ENCODE measurements at places on chromosomes 4 and X.

DNA sequence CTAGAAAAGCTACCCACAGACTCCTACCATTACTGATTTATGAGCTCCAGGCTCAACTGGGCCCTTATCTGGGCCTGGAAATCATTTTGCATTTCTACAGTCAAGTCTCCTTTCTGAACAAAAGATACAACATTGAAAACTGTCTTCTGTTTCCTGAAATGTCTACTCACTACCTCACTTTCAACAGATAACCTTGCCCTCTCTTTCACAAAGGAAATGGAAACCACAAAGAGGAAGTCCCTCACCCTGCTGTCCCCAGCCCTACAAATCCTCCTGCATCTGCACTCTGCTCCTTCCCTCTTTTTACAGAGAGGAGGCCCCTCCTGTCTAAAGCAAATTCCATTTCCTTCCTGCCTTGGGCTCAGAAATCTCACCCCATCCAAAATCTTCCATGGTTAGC lies 24.8 kb upstream of the CYBB start:
- peak; percentile 60 for DNase-seq

DNA sequence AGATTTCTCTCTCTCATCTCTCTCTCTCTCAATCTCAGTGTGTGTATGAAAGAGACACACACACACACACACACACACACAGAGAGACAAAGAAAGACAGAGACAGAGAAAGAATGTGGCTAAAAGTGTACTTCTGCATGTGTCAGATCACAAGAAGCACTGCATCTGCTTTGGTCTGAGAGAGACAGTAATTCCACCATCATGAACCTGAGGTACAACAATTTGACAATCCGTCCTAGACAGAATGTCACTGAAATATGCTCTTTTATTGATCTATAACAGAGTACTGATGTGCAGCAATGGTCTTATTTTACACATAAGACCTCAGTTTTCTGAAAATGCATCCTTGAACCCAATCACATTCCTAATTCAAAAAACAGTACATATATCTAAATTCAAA lies 576.2 kb upstream of the SMIM31 start:
- peak; percentile 73 for DNase-seq

- no peak for DNase-seq
Measured at GRCh38 chr4:43332052-43332425, 439.5 kb downstream of the GRXCR1 start.

GRCh38 chr4:12723849-12724447 lies 760.2 kb downstream of the RAB28 start:
- no peak for DNase-seq

GRCh38 chr4:173247321-173247720 lies 78.7 kb downstream of the GALNT7 start:
- DNase-seq: no peak

DNA sequence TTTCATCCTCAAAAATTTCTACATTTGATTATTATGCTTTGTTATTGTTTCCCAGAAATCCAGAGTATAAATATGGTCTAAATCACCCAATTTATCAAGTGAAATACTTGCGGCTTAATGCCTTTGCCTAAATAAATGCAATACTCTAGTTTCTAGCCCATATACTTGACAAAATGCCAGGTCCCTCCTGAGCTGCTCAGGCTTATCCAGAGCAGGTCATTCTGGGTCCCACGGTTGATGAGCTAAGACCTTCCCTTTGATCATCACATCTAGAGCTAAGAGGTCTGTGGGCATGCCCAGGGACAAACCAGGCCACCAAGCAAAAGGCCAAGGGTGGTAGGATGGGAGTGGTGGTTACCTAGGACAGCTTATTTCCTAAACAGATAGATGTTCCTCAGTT lies 180.1 kb downstream of the SMIM20 start:
- DNase-seq: no peak

DNA sequence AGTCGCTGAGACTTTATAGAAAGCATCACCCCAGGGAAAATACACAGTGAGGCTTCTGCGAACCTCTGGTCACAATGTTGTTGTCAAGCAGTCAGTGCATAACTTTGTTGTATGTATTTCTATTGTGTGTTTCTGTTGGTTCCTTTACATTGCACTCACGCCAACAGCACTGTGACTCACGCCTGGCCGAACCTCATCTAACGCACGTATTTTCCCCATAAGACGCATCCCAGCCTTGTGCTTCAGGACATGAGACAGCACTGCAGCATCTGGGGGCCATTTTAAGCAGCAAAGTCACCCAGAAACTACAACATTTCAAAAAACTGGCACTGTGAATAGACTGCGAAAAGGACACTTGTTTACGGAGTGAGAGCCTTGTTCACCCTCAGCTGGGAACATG lies 30.6 kb downstream of the TBL1X start:
- no peak for DNase-seq

GRCh38 chr4:73450398-73451004 lies 14.5 kb downstream of the AFP start:
- DNase-seq: no peak

DNA sequence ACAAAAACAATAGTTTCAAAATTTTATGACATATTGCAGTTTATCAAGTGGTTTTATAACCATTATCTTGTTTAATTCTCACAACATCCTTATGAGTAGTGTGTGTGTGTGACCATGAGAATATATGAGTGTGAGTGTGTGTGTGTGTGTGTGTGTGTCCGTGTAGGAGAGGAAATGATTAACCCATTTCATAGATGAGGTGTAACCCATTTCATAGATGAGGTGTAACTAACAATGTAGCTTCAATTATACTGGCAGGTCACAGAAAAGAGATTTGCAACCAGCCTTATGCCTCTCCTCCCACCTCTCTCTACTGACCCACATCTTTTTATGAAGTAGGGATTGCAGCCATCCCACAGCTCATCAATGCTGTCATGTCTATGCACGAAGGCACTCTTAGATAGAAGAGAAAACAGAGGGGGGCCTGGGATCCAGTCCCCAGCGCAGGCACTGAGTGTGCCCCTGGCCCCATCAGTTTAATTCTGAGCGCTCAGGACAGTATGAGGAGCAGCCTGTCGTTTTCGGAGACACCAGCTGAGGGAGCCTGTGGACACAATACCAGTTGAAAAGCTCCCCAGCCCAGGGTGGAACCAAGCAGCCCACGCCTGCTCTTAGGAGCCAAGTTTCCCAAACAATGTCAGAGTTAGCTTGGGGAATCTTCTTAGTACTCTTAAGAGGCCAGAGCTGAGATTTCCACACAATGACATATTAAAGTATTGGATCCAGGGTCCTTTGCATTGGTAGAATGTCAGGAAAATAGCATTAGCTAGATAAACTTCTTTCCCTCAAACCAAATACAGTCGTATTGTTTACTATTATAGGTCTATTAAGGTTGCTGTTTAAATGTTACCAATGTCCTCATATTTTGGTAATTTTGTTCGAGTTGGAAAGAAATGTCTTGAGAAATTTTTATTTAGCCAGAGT lies 88.6 kb downstream of the PALLD start:
- peak; percentile 30 for DNase-seq

- no peak for DNase-seq
Measured at GRCh38 chr4:121151942-121152341, 12.2 kb downstream of the TNIP3 start.

DNA sequence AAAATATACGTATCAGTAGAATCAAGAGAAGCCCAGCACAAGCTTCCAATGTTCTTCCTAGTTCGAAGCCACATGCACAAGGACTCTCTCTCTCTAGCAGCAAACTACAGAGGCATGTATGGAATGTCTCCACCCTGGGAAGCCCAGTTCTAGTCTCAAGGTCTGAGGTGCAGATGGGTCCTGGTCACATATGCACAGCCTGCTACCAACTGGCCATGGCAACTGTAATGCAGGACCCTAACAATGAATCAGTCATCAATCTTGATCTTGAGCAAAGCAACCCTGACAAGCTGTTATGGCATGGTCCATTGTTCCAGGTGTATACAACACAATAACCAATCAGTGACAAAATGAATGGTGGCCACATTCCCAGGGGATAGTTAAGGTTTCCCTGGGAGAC lies 55.8 kb downstream of the MBNL3 start:
- no peak for DNase-seq

DNA sequence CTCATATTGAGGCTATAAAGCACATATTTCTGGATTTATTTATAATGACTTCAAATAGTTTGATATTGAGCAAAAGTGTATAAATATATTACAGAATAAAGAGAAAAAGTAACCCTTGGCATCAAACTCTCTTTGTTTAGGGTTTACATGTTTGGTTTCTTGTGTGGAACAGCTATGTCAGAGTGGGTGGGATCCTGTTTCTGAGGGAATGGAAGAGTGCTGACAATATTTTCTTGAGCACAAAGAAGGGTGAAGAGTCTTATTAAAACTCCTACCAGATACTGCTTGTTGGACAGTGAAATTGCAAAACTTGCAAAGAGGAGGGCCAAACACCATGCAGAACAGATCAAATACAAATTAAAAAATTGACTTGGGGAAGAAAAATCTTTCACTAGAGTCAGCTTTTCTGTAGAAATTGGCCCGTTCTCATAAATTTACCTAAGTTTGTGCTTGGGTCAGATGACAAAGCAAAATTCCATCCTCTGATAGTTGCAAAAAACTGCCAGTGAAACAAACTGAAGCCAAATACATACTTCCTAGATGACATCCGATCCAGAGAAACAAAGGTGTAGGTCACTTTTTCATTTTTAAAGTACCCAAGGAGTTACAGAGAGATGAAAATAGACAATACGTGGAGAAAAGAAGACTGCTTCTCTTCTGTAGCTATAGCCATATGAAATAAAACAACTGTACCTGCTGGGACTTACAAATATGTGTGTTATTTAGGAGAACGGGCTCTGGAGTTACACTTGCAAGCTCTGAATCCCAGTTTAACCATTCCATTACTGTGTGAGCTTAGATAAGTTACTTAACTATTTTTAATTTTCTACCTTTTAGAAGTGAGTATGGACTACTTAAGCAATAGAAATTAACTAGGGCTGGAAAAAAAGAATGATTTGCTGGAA lies 133.3 kb downstream of the MAML3 start:
- DNase-seq: no peak

DNA sequence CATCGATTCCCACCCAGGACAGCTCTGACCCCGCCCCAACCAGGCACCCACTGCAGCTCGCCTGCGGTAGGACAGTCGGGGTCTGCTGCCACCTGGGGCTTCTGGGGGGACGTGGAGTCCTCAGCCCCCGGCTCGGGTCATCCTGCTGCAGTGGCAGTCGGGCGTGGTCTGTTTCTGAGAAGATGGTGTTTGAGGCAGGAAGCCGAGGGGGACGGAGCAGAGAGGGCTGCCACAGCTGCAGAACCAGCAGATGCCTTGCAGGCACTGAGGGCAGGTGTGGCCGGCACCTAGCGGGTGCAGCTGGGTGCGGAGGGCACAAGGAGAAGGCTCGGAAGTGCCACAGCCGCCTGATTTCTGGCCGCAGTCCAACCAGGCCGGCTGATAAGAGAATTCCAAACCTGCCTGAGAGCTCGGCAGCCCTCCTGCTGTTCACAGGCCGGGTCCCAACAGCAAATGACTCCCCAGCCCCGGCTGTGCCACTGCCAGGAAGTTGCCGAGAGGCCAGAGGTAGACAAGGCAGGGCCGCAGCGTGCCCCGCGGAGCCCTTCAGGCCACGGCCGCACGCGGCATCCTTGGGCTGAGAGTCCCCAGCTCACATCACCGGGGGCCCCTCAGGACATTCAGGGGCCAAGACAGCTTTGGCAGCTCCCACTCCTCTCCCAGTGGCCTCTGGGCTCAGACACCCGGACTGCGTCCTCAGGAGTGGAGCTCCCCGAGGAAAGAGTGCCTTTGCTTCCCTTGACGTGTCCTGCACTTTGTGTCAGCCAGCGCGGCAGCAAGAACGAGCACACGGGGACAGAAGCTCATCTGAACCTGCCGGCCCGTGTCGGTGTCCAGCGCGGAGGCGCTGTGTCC lies 9.4 kb upstream of the CPLX1 start:
- no peak for DNase-seq

DNA sequence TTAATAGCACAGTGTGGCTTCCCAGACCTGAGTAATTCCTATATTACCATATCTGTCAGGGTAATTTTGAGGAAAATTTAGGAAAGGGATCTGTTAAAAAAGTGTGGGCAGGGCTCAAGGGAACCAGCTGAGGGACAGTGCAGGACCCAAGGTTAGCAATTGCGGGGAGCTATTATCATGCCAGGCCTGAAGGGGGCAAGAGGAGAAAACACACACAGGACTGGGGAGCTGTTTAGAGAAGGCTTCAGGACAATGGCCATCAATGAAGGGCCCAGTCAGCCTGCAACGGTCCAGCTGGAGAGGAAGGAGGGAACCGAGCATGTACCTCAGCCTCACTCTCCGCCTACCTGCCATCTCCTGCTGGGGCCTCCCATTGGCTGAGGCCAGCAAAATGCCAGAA lies 19.0 kb upstream of the NHS start:
- no peak for DNase-seq

GRCh38 chrX:48715876-48716502 lies 19.5 kb downstream of the SUV39H1 start:
- DNase-seq: no peak

DNA sequence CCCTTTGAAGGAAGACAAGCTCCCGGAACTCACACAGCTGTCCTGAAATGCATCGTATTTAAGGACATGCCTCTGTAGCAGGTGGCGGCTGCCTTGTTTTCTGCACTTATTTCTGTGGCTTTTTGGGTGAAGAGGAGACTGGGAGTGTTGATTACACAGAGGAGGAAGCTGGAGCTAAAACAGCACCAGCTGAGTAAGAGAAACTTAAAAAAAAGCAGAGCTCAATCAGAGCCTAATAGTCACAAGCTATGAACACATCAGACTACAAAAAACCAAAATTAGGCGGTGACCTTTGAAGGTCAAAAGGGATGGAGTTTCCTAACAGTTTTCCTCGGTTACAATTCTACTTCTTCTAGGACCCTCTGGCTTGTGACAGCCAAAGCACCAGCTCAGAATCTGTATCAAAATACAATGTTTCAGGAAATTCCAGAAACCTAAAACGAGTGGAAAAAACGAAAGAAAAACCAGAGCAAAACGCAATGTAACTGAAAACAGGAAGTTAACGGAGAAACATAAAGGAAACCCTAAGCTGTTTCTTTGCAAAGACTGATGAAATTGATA lies 13.5 kb downstream of the PRKX start:
- DNase-seq: peak; percentile 42

DNA sequence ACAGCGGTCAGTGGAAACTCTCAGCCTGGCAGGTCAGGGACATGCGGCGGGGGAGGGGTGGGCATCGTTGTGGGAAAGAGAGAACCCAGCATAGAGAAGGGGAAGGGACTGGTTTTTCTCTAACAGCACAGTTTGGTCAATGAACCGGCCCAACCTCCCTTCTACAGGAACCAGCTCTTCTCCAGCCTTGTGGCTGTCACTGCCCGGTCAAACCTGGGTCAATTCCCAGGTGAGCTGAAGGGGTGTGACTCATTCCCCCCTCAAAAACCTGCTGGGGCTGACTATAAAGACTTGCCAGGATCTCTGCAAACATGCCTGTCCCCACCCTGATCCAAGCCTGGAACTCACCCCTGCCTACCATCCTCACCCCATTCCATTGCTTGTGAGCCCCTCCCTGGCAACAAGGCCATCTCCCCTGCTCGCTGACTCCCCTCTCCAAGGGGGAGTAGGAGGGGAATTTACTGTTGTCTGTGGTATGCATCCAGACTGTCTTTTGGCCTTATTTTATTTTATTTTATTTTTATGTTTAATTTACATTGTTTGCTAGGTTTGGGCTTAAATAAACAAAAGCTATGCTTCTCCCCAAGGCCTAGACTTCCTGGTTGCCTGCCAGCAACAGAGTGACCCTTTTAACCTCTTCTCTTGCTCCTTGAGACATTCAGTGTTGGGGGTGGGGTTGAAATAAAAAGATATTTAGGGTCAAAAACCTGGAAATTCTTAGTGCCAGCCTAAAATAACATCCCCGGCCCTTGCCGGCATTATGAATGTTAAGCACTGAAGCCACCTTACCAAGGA lies 49.6 kb downstream of the TSC22D3 start:
- DNase-seq: no peak

Data from pons (tissue), 1 donor.